ENCODE measurements at places on chromosomes 1 and 21.

GRCh38 chr1:48526008-48526710 lies 54.2 kb upstream of the SPATA6 start:
- DNase-seq: no peak

DNA sequence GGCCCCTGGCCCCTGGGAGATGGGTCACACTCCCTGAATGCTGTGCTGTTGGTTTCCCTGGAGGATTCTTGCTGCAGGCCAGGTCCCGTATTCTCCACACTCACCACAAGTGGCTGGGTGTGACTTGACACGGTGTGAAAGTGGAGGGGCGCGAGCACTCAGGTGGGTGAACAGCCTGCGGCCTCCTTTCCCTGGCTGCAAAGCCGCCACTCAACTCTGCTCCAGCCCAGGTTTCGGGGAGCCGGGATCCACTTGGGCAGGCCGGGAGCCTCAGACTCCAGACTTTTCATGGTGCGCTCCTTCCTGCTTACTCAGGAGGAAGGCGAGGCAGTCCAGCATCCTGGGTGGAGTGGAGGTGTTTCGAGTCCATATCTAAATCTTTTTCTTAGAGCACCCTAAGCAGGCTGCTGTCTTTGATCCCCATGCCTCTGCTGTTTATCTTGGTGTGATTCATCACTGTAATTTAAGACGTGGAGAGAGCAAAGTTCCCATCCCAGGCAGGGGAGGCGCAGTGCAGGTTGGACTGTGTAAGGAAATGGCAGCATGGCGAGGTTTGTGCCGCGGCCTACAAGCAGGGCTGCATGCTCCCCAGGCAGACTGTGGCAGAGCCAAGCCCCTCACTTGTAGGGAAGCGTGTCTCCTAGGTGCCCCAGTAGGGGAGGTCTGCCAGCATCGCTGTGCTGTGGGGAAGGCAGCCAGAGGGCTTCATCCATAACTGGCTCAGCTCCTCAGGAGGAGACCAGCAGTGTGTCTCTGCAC lies 29.6 kb downstream of the VANGL1 start:
- no peak for DNase-seq

GRCh38 chr1:210174133-210174532 lies 58.5 kb upstream of the SERTAD4 start:
- DNase-seq: no peak

DNA sequence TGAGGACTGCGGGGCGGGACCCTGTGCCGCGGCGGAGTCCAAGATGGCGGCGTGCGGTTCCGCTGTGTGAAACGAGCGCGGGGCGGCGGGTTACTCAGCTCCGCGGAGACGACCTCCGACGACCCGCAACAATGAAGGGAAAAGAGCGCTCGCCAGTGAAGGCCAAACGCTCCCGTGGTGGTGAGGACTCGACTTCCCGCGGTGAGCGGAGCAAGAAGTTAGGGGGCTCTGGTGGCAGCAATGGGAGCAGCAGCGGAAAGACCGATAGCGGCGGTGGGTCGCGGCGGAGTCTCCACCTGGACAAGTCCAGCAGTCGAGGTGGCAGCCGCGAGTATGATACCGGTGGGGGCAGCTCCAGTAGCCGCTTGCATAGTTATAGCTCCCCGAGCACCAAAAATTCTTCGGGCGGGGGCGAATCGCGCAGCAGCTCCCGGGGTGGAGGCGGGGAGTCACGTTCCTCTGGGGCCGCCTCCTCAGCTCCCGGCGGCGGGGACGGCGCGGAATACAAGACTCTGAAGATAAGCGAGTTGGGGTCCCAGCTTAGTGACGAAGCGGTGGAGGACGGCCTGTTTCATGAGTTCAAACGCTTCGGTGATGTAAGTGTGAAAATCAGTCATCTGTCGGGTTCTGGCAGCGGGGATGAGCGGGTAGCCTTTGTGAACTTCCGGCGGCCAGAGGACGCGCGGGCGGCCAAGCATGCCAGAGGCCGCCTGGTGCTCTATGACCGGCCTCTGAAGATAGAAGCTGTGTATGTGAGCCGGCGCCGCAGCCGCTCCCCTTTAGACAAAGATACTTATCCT lies 430 bp downstream of the RBM15 start:
- DNase-seq: peak; percentile 54

DNA sequence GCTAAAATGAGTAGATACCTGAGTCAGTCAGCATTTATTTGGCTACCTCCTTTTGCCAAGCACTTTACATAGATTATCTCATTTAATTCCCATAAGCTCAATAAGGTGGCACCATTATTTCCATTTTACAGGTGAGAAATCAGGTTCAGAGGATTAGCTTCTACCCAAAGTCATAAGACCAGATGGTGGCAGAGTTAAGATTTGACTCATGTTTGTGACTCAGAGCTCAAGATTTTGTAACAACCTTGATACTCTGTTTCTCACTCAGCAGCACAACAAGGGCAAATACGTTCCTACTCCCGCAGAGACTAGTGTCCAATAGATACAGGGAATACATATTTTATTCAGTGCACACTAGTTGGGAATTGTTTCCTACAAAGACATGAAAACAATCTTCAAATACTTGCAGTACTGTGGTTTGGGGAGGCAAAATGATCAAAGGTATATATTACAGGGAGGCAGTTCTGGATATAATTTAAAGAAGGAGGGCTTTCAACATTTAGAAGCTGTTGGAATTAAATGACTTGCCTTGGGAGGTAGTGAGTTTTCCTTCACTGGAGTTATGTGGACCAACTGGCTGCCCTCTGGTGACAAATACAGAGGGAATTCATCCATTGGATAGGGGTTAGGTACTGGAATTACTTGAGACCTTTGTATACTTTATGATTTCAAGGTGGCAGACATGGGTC lies 3.6 kb downstream of the LEPR start:
- DNase-seq: no peak

- DNase-seq: peak; percentile 26
These were observed 53.1 kb downstream of the S100B start for GRCh38 chr21:46551636-46552241.

DNA sequence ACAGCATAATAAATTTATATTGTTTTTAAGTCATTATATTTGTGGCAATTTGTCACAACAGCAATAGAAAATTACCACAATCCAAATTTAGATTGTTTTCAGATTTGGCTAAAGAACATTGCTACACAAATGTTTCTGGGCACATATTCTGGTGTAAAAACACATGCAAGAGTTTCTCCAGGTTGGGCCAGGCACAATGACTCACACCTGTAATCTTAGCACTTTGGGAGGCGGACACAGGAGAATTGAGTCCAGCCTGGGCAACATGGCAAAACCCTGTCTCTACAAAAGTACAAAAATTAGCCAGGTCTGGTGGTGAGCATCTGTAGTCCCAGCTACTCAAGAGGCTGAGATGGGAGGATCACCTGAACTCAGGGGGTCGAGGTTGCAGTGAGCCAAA lies 8.4 kb downstream of the ERO1B start:
- no peak for DNase-seq

- no peak for DNase-seq
These were observed at the start of gene PCSK9 for GRCh38 chr1:55039342-55040082. Gene PCSK9, plus strand, starts transcription at chr1:55039548. Its CDS starts 290 bp downstream, at chr1:55039838.

DNA sequence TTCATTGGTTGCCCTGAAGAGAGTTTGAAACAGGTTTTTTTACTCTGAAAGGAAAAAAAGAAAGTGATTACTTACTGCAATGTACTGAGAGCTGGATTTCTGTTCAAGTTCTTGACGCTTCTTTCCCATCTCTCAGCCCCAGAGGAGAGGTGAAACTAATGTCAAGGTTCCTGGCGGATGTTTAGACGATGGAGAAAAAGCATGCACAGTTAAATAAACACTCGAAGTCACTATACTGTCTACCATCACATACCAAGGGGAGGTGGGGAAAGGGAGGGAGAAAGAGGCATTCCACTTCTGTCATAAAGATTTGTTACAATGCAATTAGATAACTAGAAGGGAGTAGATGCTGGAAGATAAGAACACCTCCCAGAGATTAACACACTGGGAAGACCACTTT lies 177.0 kb upstream of the TNR start:
- no peak for DNase-seq

- no peak for DNase-seq
These were observed 15.1 kb upstream of the VCAM1 start for GRCh38 chr1:100704473-100704872.

DNA sequence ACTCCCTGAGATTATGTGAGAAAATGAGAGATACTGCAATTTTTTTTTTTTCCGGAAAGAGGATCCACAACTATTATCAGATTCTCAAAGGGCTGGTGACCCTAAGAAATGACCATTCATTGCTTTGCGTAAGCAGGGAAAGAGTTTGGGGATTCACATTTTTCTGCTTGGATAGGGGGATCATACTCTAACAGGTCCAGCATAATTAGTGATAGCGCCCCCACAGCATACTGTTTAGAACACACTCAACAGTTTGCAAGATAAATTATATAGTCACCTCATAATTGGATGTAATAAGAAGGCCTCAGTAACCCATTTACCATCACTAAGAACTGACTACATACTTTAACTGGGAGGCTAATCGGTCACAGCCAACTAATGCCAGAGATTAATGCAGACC lies 1.9 kb downstream of the CCT3 start:
- no peak for DNase-seq

GRCh38 chr1:67294836-67295617 lies 12.6 kb upstream of the IL12RB2 start:
- no peak for DNase-seq

DNA sequence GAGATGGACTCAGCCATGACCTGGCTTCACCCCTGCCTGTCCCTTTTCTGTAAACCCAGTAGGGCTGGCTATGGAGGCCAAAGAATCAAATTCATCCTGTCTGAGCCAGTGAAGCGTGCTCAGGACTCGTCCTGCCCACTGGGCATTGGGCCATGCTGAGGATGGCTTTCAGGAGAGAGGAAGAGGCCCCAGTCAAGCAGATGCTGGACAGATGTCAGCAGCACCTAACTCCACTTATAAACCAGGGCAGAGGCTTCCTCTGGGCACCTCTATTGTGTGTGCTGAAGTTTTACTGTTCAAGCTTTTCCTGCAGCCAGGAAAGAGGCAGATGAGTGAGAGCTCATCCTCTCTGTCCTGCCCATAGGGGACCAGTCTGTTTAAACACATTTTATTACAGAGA lies 97.4 kb upstream of the GCLM start:
- no peak for DNase-seq

- DNase-seq: no peak
These were observed 8.8 kb upstream of the ID3 start for GRCh38 chr1:23567996-23568607.

- no peak for DNase-seq
These were observed 74.6 kb upstream of the TENT5C start for GRCh38 chr1:117531222-117531621.

GRCh38 chr1:11502516-11502915 lies 23.6 kb downstream of the DISP3 start:
- no peak for DNase-seq

DNA sequence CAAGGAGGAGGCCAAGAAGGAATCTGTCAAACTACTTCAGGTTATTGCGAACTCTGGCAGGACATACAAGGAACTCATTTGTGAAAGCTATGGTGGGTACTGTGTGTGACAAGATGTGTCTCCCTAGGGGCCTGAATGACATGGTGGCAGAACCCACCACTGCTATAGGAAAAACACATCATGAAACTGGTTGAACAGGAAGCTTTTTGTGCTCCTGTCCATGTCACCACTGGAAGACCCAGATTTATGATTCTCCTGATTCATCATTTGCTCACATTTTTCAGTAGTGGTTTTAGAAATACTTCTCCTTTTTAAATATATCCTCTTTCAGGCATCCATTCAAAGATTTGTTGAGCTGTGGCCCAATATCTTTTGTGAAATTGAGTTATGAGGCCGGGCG lies 23.6 kb downstream of the ARMH1 start:
- DNase-seq: no peak

GRCh38 chr1:202038688-202039346 lies 28.4 kb downstream of the ELF3 start:
- no peak for DNase-seq

DNA sequence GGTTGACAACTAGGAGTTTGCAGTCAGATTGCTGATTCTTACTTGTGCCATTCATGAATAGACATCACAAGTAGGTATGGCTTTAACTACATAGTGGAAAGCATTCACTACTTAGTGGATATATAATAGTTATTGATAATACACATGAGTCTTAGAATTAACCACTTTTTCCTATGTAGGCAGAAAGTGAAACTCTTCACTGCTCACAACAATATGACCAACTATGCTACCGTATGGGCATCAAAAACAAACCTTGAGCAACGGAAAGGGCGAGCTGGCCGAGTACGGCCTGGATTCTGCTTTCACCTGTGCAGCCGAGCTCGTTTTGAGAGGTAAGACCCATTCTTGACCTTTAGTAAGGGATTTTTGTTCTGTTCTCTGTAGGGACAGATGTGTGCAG lies 38.7 kb downstream of the DHX9 start:
- no peak for DNase-seq

- DNase-seq: no peak
These were observed 23.9 kb downstream of the PKN2 start for GRCh38 chr1:88708011-88708410.

- DNase-seq: no peak
These were observed 11.3 kb upstream of the SAMSN1 start for GRCh38 chr21:14557413-14557812.

- DNase-seq: no peak
These were observed 21.9 kb downstream of the NFIA start for GRCh38 chr1:61104220-61104671.

DNA sequence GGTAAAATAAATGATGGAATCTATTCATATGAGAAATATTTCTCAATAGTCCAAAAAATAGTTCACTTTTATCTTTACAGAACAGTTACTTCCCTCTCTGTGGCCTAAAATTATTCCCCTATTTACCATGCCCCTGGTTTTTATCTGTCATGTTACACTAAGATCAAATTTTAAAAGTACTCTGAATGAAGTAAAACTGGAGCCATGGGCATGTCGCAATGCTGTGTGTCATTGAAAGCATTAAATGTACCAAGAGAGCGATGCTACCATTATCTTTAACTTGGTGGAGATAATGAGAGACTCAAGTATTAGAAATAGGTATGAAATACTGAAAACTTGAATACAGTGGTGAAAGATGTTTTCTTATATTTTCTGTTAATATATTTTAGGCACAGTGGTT lies 146.2 kb downstream of the KCNT2 start:
- no peak for DNase-seq

- no peak for DNase-seq
These were observed 7.9 kb upstream of the PIK3CD start for GRCh38 chr1:9643351-9644256.

- DNase-seq: no peak
These were observed 27.1 kb downstream of the IPP start for GRCh38 chr1:45723248-45723930.

GRCh38 chr1:232973652-232974611 lies 23.5 kb downstream of the NTPCR start:
- DNase-seq: no peak
